ENCODE measurements at places on chromosomes 11 and 22.

DNA sequence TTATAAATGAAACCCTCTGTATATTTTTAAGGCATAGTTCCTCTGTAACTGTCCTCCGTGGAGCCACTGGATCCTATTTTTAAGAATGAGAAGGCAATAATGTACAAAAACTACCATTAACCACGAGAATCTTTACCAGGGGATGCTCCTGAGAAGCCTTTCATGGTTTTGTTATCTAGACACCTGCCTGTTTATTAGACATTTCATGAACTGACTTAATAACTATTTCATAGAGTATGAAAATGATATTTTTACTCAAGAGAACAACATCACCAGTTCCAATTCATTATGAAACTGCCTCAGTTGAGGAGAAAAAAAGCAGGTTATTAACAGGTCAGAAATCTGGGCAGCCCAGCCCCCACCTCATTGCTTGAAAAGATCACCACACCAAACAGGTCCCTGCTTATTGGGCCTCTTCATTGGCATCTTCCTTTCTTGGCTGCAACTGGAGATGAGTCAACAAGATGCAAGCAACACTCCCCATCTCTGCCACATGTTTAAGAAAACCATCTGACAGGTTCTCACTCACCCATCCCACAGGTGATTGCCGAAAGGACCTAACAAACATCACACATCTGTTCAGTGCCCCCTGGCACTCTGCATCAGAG is 27.8 kb downstream of the ETS1 start:
- DNase-seq: no peak

DNA sequence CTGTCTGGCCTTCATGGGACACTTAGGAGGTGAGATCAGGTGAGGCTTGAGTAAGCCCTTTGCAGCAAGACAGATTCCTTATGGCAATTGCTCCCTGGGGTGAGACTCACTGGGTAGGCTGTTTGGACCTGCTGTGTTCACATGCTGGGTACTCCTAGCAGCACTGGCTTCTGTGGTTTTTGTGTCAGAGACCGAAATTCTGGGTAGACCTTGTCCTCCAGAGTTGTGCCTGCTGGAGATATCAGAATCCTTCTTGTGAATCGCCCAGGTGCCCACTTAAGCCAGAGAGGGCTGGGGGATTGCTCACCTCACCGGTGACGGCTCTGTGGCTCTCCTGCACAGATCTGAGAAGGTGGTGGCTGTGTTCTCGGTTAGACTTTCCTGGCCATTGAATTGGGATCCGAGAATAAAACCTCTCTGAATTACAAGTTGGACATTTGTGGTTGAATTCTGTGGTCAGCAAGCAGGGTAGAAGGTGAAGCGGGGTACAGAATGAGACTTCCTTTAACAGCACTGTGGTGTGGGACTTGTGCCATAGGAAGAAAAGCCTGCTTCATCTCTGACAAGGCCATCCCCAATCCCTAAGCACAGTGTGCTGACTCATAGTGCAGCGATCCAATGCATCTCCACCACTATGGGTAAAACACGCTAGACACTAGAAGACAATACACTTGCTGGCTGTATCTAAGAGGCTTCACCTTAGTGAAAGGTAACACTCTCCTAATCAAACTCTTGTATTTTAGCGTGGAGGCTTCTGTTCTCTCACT is 52.5 kb upstream of the TTC12 start:
- DNase-seq: no peak

DNA sequence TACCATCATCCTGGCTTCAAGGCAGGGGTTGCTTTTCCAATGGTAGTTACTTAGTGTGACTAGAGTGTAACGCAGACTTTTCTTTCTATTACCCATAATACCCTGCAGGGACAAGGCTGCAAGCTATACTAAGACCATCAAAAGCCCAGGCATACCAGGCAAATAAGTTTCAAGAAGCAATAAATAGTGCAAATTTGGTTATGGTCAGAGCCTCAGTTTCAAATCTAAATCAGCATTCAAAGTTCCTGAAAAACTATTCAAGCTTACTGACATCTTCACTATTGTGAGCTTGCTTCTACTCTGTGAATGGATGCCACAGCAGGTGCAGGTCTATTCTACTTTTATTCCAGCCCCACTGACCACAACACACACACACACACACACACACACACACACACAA is 2.5 kb upstream of the HBB start:
- DNase-seq: no peak

GRCh38 chr11:68658661-68659060 is 25.7 kb upstream of the GAL start:
- no peak for DNase-seq

GRCh38 chr11:60862171-60862570 is 5.2 kb upstream of the ZP1 start:
- no peak for DNase-seq

GRCh38 chr11:74579577-74580270 is 12.7 kb upstream of the POLD3 start:
- no peak for DNase-seq

GRCh38 chr11:101705972-101706371 is 122.2 kb upstream of the TRPC6 start:
- DNase-seq: no peak

DNA sequence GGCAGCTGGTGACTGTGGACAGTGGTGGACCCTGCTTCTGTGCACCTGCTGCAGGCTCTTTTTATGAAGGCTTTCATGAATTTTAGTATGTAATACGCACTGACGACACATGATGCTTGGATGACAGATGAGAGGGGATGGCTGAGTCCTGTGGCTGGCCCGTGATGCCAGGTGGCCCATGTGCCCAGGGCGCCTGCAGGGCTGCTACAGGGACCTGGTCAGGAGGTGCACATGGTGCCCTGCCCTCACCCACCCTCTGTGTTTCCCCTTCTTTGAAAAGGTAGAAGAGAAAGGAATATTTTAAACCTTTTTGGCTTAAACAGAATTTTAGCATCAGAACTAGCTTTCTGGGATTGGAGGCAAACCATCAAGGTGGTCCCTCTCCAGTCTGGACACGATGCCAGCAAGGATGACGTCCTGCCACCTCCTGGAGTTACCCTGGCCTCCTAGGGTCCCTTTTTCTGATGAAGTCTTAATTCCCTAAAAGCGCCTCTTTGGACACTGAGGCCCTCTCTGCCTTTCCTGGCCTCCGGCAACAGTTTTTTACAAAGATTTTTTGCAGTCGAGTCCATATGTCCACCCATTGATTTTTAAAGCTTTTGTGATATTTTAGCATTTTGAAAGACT is 5.4 kb upstream of the RANBP1 start:
- DNase-seq: no peak

- DNase-seq: no peak
Measured at GRCh38 chr11:9576701-9577381, 3.4 kb downstream of the WEE1 start.

DNA sequence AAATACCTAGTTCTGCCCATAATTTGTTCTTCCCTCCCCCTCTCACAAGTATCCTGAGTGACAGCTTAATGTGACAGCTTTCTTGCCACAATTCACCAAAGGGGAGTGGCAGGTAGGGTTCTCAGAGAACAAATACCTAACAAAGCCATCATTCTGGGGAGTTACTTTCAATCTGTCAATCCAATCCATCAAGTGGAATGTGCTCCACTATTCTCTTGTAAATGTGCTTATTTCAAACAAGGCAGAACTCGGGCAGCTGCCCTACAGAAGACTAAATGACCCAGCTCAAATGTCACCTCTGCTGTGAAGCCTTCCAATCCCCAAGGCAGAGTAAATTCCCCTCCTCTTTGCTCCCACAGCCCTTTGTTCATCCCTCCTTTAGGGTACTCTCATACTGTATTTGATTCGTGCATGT is 27.8 kb downstream of the LGR4 start:
- DNase-seq: no peak

- no peak for DNase-seq
Measured at GRCh38 chr11:84724256-84724655, 902.9 kb downstream of the DLG2 start.

- no peak for DNase-seq
Measured at GRCh38 chr22:48853627-48854240, 973.9 kb downstream of the BRD1 start.

GRCh38 chr11:1547467-1548098 is 24.5 kb downstream of the DUSP8 start:
- DNase-seq: no peak

GRCh38 chr11:57713835-57714234 is 1.4 kb downstream of the TMX2 start:
- DNase-seq: no peak

DNA sequence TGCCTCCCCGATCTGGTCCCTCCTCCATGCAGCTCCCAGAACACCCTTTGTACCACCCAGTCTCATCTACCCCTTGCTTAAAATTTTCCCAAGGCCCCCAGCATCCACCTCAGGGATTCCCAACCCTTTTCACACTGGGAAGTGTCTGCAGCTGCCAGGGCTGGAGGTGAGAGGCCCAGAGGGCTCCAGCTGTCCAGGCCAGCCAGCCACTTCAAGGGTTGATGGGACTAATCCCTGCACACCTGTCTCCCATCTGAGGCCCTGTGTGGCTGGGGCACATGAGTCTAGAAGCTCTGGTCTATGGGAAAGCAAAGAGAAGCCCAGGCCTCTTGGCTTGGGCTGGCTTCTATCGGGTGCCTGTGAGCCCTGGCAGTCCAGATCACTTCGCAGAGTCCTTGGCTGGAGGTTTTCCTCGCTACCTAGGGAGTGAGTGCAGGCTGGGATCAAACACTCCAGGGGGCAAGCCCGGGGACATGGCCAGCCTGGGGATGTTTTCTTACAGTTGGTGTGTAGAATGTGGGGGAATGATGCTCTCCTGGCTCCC is 41.1 kb upstream of the TPBGL start:
- DNase-seq: no peak

- DNase-seq: no peak
Measured at GRCh38 chr11:112620621-112621394, 340.4 kb upstream of the NCAM1 start.

GRCh38 chr11:89015614-89016013 is 50.2 kb downstream of the GRM5 start:
- no peak for DNase-seq

DNA sequence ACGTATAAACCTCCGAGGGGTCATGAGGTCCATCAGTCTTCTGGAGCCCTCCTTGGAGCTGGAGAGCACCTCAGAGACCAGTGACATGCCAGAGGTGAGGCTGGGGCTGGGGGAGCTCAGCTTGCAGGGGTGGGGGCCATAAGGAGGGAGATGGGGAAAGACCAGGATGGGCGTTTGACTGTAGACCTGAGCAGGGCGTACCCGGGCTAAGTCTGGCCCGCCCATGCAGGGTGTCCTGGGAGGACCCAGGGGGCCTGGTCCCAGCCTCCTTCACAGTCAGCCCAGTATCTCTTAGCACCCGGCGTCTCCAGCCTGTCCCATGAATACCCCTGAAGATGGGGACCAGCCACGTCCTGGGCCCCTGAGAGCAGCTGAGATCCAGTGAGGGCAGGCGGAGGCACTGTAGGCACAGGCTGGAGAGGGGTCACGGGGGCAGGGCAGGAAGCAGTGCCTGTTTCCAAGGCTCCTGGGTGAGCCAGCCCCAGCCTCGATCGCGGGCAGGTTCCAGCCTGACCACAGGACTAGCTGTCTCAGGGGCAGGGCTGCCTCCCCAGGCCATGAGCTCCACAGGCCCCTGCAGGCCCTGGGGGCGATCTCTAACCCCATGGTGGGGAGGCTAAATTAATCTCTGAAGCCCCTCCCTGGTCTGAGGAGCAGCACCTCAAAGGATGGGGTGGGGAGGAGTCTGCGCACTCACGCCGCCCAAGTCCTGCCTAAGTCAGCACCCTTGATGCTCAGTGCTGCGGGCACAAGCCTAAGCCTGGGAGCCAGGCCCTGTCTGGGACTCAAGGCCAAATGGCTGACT is 7.1 kb downstream of the SSH3 start:
- DNase-seq: peak; percentile 44

- peak; percentile 97 for DNase-seq
Measured at GRCh38 chr22:38700789-38701628, at the start of gene JOSD1. Gene JOSD1 (minus strand): TSS chr22:38700943. CDS start chr22:38699987, 956 bp downstream.

DNA sequence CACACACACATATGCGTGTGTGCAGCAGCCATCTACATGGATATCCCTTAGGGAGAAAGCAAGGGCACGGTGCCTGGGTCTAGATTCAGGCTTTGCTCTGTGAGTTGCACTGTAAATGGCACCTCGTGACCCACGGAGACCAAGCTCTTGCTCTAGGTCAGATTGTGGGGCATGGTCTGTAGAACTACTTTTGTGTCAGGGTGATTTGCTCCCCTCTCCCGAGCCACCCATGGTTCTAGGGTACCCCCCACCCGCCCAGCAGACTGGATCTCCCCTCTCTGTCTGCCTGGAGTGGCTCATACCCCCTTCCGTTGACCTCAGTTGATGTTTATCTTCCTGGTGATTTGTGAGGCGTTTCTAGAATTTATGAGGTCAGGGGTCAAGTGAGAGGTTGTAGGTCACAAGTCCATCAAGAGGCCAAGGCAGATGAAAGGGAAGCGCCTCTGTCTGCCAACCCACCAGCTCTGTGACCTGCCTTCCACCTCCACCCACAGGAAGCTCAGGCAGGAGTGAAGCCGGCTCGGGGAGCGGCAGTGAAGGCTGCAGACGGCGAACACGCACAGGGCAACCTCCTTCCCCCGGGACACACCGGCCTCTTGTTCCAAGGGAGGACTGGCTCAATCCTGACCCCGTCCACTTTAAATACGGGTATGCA is 76.2 kb upstream of the TTLL12 start:
- DNase-seq: peak; percentile 79

GRCh38 chr11:86818462-86819192 is 18.3 kb downstream of the PRSS23 start:
- DNase-seq: no peak

- no peak for DNase-seq
Measured at GRCh38 chr11:76975513-76975912, 58.7 kb upstream of the B3GNT6 start.

DNA sequence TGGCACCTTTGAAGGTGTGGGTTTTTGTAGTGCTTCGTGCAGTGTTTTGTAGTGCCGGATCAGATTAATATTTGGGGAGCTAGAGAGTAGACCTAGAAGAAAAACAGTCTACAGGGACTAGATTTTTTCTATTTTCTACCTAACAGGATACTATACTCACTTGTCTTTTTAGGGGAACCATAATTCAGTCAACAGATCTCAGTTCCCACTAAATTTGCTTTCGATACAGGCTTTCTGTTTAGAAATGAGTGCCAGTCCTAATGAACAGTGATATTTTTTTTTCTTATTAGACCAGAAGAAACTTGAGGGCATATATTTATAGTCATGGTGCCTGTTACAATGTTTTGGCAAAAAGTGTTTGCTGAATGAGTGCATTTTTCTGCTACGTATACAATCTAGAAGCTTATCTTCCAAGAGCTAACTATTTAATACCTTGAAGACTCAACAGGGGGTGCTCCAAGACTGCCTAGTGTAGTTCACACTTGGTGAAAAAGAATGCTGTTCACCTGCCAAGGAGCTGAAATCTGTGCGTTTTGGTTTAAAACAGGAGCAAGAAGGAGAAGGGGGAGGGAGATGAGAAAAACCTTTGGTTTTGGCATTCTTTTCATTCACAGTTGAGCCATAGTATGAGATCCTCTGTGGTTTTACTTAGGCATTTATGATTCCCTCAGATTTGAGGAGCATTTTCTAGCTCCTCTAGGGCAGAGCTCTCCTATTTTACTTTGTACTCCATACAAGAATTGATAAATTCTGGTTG is 44.9 kb upstream of the VSTM5 start:
- DNase-seq: no peak

DNA sequence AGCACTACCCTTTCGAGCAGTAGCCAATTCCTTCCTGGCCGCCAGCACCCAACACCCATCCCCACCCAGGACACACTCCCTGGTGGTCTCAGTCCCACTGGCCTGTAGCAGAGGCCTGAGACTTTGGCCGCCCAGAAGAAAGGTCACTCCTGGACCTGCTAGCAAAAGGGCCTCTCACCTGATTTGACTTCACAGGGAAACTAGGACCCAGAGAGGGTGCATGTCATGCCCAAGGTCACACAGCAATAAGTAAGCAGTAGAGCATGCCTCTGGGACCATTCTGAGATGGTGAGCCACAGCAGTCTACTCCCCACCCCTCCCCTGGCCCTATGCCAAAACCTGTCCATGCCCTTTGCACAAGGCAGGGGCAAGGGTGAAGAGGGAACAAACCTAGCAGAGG is 7.3 kb downstream of the ARRB1 start:
- DNase-seq: no peak
